ENCODE measurements at places on chromosomes 7 and 10.
A peak's percentile ranks its signal among the peaks of the same experiment; 100 is the strongest.

- DNase-seq = no peak
Observed at GRCh38 chr10:43444323-43444722, 7.4 kb downstream of the ZNF487 start.

- DNase-seq = no peak
Observed at GRCh38 chr10:46264336-46264735, 22.5 kb upstream of the ANTXRL start.

DNA sequence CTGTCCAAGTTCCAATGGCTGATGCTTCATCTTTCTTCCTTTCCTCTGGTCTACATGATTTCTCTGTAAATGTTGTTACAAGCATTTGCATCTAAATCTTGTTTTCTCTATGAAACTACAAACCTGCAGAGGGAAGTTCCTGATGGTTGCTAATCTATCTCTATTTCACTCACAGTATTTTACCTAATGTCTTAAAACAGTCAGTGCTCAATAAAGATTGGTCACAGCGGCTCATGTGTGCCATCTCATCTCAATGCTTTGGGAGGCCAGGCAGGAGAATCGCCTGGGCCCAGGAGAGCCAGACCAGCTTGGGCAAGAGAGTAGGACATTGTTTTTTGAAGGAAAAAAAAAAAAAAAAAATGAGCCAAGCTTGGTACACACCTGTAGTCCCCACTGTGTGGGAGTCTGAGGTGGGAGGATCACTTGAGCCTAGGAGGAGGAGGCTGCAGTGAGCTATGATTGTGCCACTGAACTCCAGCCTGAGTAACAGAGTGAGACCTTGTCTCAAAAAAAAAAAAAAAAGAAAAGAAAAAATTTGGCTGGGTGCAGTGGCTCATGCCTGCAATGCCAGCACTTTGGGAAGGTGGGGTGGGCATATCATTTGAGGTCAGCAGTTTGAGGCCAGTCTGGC is 71.3 kb upstream of the ARMC3 start:
- DNase-seq = no peak

DNA sequence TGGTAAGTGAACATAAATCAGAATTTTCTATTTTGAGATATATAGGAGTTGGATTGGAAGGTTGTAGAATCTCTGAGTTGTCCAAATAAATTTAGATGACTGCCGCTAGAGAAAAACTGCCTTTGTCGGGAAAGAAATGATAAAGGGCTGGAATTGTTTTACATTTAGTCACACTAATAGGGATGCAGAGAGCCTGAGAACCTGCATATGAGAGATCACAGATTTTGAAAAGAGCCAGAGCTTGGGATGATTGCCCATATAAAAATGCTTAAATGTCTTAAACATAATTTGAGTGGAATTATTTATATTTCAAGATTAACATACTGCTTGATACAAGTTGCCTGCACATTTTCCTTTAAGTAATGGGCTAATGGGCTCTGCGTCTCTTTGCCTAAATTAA is 660.5 kb downstream of the NRG3 start:
- DNase-seq = no peak

DNA sequence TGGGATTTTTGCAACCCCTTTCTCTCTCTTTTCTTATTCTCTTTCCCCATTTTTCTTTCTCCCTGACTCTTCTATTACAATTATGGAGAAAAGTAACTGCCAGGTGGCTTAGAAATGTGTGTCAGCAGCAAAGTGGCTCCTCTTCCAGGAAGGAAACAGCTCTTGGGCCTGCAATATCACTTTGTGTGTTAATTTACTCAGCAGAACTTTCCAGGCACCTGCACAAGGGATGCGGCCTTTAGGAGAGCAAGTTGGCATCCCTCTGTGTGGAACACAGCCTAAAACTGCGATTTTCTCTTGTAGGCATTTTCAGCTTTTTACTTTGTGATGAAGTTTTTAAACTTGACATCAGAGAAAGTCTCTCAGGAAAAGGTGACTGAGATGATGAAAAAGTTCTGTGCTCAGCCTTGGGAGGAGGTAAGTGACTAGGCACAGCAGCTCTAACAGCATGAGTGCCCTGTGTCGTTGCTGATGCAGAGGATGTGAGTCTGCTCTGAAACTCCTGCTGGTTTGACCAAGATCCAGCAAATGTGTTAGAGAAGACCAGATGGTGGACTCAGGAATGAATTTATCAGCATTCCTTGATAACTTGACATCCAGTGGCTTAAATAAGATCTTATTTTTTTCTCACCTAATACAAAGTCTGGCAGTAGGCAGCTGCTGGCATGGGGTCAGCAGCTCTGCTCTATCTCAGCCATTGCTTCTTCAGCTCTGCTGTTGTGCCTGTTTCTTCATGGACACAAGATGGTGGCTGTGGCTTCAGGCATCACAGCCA is 47.4 kb upstream of the CC2D2B start:
- no peak for DNase-seq

DNA sequence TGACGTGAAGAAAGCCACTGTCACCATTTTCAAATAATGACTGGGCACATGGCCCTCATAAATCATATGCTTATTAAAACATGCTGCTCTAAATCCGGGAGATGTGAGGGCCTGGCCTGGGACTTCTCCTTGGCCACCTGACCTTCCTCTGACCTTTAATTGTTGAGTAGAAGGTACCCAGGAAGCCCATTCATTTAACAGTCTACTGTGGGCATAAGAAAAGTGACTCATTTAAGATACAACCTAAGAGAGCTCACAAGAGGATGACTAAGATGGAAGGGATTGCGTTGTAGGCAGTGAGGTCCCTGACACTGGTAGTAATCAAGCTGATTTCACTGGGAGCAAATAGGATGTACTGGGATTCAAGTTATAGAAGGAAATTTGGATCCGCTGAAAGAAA is 203.4 kb upstream of the GPR26 start:
- no peak for DNase-seq

GRCh38 chr10:112843623-112844022 is 106.4 kb upstream of the TCF7L2 start:
- no peak for DNase-seq

DNA sequence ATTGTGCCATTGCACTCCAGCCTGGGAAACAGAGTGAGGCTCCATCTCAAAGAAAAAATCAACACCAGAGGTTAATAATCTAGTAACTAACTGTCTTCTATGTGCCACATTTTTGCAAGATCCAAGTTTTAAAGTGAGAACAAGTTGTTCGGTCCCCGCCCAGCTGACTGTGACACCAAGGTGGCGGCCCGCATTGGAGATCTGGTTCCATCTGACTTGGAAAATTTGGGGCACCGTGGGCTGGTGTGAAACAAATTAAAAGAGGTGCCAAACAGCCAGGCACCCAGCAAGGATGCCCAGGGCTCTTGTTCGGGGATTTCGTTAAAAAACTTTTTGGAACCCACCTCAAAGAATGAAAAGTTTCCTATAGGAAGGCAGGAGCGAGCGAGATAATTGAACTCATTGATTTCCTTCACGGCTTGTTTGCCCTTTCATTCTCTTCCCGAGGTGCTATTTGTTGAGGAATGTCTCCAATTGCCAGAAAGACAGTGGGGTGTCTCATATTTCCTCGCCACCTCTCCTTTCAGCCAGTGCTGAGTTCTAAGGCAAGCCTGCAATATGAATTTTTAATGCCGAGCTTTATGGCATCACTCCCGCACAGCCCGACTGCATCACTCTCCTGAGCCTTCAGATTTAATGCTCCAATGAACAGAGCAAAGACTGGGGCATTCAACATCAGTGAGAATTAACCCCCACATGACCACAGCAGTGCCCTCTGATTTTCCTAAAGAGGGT is 156.9 kb upstream of the SH2B2 start:
- no peak for DNase-seq

DNA sequence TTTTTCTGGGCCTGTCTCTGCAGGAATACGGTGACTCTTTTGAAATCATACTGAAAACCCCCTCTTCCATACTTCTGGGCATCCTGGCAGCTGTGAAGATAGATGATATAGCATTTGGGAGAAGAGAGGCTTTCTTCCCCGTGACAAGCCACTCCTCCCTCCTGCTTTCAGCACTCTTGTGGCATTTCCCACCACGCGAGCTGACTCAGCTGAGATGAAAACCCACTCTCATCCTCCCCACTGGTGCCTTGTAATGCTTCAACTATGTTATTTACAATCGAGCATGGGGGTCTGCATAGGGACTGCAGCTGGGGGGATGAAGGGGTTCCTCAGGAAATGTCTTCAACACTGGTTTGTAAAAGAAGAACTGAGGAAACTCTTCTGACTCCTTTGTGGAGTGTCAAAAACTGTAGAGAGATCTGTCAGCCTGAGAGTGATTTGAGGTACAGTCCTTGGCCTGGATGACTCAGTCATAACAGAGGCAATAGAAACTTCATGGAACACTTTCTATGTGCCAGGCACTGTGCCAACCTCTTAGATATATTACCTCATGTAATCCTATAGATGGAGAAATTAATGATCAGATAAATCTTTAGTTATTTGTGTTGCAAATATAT is 1.7 kb upstream of the TBATA start:
- no peak for DNase-seq

GRCh38 chr10:105952153-105952552 is 1212.4 kb downstream of the SORCS1 start:
- DNase-seq = no peak

GRCh38 chr7:128879939-128880746 is 17.5 kb downstream of the ATP6V1F start:
- no peak for DNase-seq

DNA sequence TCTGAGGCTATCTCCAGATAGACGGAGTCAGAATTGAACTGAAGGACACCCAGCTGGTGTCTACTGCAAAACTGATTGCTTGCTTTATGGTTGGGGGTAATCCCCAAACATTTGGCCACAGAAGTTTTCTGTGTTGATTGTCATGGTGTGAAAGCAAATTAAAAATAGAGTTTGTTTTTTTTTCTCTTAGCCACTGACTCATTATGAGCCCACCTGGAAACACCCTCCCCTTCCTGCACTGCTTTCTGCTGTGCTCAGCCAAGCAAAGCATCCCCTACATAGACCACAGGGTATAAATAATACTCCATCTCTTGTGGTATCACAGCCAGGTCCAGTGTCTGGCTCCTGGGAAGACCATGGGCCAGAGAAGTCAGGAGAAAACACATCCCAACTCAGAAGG is 6.5 kb upstream of the VWC2 start:
- no peak for DNase-seq

GRCh38 chr10:76398043-76398710 is 966.8 kb downstream of the LRMDA start:
- no peak for DNase-seq

DNA sequence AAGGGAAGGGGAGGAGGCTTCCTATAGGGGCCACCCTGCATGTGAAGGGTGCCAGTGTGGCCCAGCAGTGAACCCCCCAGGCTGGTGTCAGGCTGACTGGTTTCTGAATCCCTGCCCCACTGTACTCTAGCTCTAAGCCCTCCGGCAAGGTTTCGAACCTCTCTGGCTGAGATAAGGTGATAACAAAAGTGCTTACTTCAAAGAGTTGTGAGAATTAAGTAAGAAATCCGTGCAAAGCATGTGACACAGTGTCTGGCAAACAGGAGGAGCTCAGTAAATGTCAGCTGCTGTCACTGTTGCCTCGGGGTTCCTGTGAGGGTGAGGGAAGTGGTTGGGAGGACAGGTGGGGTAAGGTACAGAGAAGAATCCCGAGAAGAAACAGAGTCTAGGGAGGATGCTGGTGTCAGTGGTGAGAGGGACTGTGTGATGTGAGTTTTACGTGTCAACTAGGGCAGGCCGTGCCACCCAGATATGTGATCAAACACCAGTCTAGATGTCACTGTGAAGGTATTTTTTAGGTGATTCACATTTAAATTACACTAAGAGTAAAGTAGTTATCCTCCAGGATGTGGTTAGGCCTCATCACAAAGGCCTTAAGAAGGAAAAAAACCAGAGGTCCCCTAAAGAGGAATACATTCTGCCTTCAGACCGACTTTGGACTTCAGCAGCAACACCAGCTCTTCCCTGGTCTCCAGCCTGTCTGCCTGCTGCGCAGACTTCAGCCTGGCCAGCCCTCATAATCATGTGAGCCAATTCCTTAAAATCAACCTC is 64.4 kb downstream of the BPGM start:
- peak; percentile 60 for DNase-seq

DNA sequence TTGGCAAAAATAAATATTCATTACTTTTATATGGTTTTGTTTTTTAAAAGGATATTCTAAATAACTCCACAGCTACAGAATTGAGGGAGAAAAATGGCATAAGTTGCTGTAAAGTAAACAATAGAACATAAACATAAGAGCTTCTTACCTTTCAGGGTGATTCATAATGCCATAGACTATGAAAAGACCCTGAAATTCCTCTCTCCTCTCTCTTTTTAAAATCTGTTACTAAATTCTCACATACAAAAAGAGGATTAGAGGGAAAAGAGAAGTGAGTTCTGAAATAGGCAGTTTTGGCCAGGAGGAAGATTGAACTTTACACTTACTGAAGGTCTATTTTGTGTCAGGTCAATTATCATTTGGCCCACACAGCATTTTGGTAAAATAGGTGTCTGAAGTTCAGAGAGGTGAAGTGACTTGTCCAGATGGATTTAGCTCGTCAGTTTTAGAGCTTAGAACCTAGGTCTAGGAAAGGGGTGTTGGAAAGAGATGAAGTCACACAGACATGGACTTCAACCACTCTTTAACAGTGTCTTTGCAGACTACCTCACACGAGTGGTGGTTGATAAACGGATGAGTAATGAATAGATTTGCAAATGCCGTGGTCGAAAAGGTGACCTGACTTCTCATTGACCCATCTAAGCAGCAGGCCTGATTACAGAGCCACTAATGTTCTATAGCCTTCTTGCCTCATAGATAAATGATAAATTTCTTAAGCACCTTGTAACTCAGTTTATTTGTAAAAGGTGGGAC is 190.6 kb upstream of the CCDC6 start:
- no peak for DNase-seq

GRCh38 chr10:89889606-89890005 is 188.2 kb downstream of the KIF20B start:
- DNase-seq = no peak

GRCh38 chr10:99224766-99225165 is 10.9 kb downstream of the HPSE2 start:
- no peak for DNase-seq

DNA sequence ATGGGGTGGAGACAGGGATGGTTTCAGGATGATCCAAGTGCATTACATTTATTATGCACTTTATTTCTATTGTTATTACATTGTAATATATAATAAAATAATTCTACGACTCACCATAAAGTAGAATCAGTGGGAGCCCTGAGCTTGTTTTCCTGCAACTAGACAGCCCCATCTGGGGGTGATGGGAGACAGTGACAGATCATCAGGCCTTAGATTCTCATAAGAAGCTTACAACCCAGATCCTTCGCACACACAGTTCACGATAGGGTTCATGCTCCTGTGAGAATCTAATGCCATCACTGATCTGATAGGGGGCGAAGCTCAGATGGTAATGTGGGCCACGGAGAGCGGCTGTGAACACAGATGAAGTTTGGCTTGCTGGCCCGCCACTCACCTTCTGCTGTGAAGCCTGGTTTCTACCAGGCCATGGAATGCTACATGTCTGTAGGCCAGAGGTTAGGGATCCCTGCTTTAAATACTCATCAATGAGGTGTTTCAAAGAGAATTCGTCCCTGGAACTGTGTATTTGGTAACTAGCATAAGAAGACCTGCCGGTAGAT is 21.2 kb upstream of the PRKCQ start:
- peak; percentile 65 for DNase-seq

- no peak for DNase-seq
Observed at GRCh38 chr7:12759151-12759550, 71.7 kb downstream of the ARL4A start.

GRCh38 chr10:132493246-132493755 is 44.3 kb upstream of the INPP5A start:
- no peak for DNase-seq

Measured in CD4-positive, alpha-beta T cell treated with Interleukin-21 for 1 hour (primary cell).